ENCODE measurements at places on chromosomes 11 and 22.

DNA sequence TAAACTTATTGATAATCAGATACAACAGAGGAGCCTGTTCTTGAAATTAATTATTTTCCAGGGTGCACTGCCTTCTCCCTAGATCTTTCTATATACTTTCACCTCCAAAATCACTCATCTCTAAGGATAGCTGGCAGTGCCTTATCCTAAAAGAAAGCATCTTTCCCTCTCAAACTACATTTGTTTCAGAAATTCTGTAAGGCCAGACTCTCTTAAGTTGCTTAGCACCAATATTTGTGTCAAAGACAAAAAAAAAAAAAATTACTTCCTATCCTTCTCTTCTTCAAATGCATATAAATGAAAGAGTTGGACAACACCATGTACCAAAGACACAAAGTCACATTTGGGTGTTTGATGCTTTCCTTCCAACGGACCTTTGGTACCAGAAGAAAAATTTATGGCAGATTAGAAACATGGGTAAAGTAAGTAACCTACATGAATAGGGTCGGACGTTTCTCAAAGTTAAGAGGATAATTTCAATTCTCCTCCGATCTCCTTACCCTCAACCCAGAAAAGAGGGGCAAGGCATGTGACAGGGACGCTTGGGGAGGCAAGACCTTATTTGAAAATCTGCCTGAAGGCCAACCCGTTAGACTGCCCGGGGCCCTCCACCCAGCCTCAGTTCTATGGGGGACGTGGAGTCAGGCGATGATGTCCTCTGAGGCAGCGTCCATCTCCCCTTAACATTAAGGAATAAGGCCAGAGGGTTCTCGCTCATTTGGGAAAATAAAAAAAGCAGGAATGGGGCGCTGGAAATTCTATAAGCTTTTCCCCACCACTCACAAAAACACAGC is 66.3 kb downstream of the ETS1 start:
- DNase-seq, result no peak

DNA sequence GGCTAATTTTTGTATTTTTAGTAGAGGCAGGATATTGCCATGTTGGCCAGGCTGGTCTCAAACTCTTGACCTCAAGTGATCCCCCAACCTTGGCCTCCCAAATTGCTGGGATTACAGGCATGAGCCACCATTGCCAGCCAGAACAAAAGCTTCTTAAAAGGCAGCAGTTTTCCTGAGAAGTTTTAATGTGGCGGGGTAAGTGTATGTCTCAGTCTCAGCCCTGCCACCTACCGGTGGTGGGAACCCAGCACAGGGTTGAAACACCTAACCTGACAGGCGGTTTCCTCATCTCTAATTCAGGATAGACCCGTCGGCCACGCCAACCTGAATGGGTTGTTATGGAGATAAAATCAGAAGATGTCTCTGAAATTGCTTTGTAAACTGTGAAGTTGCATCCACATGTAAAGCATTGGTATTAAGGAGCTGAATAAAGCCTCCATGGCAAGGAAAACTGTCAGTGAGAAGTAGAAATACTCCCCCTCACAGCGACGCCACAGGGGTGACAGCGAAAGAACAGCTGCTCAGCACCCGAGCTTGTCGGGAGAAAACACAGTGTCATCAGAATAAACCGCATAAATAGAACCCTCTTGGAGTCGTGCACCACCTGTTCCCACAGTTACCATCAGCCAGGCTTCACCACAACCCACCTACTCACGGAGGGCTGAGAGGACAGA is 165.9 kb upstream of the NCAM1 start:
- no peak for DNase-seq

DNA sequence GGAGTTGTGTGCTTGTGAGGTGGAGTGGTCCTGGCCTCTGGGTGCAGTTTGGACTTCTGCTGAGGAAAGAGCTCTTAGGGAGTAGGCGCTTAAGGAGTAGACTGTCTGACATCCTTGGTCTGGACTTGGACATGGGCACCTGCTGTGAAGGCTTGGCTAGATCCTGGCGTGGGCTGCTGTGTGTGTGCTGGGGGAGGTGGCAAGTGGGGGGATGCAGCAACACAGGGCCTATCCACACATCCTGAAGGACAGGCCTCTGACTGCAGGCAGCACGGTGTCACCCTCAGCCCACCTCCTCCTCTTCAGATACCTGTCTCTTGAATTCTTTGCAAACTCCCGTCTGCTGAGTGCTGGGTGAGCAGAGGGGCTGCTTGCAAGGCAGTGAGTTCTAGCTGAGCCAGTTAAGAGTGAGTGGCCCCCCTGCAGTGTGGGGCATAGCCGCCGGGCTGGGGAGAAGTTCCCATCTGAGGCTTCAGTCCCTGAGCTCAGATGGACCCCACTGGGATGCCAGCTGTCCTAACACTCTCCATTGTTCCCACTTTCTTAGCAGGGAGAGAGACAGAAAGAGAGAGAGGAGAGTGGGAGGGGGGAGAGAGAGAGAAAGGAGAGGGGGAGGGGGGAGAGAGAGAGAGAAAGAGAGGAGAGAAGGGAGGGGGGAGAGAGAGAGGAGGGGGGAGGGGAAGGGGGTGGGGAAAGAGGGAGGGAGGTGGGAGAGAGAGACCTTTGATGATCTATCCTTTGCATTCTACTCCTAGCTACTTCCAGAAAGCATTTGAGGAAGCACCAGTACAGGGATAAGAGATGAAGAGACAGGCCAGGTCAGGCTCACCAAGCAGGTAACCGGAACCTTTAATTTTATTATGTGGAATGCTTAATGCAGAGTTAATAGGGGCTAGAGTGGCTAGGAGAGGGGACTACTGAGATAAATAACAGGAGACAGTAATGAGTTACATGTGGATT is 12.6 kb downstream of the SOX10 start:
- DNase-seq, result no peak

GRCh38 chr22:25709758-25710157 is 32.2 kb upstream of the MYO18B start:
- no peak for DNase-seq

GRCh38 chr22:32075997-32076760 is 33.1 kb downstream of the SLC5A1 start:
- no peak for DNase-seq

DNA sequence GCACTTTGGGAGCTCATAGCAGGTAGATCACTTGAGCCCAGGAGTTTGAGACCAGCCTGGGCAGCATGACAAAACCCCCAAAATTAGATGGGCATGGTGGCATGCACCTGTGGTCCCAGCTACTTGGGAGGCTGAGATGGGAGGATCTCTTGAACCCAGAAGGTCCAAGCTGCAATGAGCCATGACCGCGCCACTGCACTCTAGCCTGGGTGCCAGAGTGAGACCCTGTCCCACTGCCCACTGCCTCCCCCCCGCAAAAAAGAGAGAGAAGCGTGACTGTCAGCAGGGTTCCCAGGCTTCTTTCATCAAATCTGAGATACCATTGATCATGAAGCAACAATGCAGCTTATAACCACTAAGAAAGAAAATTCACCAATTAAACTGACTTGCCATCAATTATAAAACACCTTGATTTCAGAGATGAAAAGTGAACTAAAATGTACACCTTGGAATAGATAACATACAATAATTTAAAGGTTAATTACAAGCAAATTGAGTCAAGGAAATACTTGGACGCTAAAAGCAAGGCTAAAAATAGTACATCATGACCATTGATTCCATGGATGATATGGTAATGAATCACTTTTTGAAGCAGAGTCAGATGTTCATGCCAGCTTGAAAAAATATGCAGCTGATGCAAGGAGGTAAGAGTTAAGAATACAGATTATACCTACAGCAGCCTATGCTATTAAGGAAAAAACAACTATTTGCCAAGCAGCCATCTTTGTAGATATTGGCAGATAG is 90.8 kb upstream of the ALKBH3 start:
- no peak for DNase-seq

GRCh38 chr22:35697142-35697541 is 20.5 kb upstream of the APOL5 start:
- DNase-seq, result no peak

GRCh38 chr11:128624269-128625175 is 37.2 kb upstream of the ETS1 start:
- DNase-seq, result no peak

- no peak for DNase-seq
Measured at GRCh38 chr22:22368516-22368915, 123.9 kb downstream of the VPREB1 start.
